ENCODE measurements at places on chromosomes 2 and 18. TPM values are rescaled to one million over a fixed set of nuclear protein-coding genes. Genes with fewer than 3 reads are reported as not detected.

FBXO36 gene
- 1.7 TPM for total RNA-seq

DYSF gene
- total RNA-seq = 75.1 TPM

EMILIN2 gene
- 2.6 TPM for total RNA-seq

ABCG5 gene
- not detected for total RNA-seq

MALL gene
- 26.6 TPM for total RNA-seq

ANKRD62 gene
- not detected for total RNA-seq

AOX1 gene
- total RNA-seq = 0.32 TPM

NAGK gene
- total RNA-seq = 46.8 TPM

PPP1R1C gene
- total RNA-seq = not detected

SPP2 gene
- not detected for total RNA-seq

ST6GAL2 gene
- not detected for total RNA-seq

ARHGAP28 gene
- 27.2 TPM for total RNA-seq

All from epithelial cell of umbilical artery (primary cell).